Fibroblast of skin of left quadriceps (primary cell): ENCODE measurements at places on chromosomes 11 and 22.
A peak's percentile ranks its signal among the peaks of the same experiment; 100 is the strongest.

DNA sequence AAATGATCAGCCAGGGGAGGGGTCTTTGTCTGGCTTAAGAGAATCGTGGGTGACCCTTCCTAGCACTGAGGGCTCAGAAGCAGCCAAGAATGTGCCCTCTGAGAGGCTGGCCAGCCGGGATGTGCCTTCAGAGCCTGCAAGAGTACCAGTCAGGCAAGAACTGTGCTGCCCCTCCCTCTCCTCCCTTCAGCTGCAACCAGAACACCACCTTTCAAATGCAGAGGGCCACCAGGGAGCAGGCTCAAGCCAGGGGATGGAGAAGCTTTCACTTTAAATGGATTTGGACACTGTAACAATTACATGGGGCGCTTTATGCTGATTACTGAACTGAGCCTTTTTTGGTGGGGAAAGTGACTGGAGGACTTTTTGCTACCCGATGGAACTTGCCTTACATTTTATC lies 44.9 kb upstream of the TENM4 start:
- no peak for DNase-seq

- no peak for DNase-seq
Measured at GRCh38 chr11:121367001-121367843, 74.7 kb downstream of the SC5D start.

GRCh38 chr11:115993590-115993989 lies 489.4 kb upstream of the CADM1 start:
- DNase-seq: no peak

GRCh38 chr11:27241311-27242122 lies 121.5 kb downstream of the CCDC34 start:
- peak; percentile 89 for DNase-seq

DNA sequence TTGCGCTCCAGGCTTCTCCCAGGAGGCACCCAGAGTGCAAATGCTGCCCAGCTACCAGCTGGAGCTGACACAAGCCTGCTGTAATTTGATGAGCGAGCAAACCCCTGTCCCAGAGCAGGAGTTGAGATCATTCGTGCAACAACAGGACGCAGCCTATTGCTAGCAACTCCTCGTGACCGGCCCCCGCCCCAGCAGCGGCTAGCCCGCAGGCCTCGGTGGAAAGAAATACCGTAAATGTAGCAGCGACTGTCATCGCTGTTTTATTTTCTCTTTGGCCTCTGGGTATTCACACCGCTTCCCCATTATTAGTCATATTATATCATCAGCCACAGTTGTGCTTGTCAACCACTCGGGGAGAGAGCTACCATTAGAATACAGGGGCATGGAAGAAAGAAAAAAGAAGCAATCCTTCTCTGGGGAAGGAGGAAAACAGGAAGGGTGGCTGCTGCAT lies 59.2 kb upstream of the ATXN10 start:
- DNase-seq: peak; percentile 40

- DNase-seq: no peak
Measured at GRCh38 chr11:119759747-119760412, 30.9 kb upstream of the NECTIN1 start.

GRCh38 chr11:65850217-65851082 lies 7.5 kb downstream of the CFL1 start:
- no peak for DNase-seq

DNA sequence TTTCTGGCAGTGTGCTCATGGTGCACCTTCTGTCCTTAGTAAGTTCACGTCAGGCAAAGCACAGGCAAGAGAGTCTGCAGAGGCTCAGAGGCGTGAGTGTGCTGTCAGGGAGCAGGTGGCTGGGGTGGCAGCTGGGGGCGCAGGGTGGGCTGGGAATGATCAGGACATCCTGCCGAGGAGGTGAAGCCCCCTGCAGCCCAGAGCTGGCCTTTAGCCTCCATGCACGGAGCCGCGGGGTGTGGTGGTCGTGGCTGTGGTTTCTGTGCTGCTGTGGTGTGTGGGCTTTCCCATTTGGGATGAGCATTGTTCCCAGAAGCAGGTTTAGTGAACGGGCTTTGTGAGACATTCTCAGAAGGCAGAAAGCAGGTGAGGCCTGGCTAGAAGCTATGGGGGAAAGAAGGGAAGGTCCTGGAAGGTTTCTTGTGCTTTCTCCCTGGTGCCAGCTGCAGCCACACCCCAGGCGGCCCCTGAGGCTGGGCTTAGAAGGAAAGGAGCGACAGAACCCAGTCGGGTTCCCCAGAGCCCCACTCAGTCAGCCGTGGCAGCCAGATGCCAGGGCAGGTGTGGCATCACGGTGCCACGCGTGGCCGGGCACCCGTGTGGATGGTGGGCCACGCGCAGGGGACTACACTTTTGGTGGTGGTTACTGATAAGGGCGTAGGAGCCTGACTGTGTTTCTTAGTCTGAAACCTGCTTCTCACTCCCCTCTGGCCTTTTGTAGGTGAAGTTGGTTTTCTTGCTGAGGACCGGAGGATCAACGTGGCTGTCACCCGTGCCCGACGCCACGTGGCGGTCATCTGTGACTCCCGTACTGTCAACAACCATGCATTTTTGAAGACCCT lies 32.0 kb downstream of the IGHMBP2 start:
- no peak for DNase-seq

DNA sequence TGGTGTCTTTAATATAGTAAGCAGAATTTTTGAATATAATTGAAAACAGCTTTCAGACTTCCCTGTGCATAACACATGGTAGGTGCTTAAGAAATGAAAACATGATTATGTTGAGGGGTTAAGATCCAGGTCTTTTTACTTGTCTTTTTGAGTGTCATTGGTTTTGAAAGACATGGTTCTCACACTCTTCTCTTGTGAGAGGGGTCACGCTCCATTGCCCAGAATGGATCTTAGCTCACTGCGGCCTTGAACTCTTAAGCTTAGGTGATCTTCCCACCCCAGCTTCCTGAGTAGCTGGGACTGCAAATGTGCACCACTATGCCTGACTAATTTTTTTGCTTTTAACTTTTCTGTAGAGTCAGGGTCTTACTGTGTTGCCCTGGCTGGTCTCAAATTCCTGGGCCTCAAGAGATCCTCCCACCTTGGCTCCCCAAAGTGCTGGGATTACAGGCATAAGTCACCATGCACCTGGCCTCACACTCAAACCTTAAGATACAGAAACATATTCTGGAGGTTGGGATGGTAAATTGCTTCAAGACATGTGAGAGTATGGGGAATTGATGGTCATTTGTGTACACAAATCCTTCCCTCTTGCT lies 1.4 kb downstream of the SPCS2 start:
- DNase-seq: no peak

DNA sequence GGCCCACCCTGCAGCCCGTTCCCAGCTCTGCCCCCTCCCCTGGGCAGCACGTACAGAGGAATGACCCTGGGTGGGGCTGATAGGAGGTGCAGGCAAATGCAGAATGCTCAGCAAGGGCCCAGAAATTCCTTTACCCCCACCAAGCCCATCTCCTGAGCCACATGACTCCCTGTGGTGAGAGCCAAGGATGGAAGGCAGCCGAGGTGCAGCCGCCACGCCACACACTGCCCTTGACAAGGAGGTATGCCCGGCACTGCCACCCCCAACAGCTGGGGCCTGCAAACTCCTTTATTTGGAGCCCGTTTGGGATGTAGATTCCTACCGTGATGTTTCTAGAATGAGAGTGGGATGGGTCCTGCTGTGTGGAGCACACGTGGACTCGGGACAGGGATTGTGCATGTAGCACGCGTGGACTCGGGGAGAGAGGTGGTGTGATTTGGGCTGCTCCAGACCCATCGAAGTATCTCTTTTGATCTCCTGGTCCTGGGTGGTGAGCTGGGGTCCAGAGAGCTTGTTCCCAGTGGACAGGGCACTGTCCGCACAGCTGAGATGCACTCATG lies 12.9 kb downstream of the GTSE1 start:
- no peak for DNase-seq

- DNase-seq: no peak
Measured at GRCh38 chr11:14029971-14030920, 67.7 kb downstream of the SPON1 start.

GRCh38 chr11:112563808-112564207 lies 303.1 kb upstream of the PLET1 start:
- DNase-seq: no peak

GRCh38 chr11:34749666-34750659 lies 129.1 kb downstream of the EHF start:
- peak; percentile 62 for DNase-seq

DNA sequence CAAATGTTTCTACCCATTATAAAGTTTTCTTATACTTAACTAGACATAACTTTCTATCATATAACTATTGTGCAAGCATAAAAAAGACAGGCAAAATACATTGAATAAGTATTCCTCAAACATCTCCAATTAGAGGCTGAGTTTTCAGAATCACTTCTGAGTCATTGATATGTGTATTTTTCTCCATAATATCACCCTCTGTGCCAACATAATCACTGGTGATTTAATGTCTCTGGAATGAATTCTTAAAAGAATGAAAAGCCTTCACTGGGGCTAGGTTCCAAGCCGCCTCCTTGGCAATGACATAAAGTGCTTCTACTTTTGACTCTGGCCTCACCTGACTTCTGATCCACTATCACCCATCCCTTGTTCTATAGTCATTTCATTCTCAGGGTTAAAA lies 197.0 kb upstream of the E2F8 start:
- peak; percentile 57 for DNase-seq

- peak; percentile 50 for DNase-seq
Measured at GRCh38 chr11:64723117-64723906, at the start of gene NRXN2. Gene NRXN2 (minus strand): TSS chr11:64723197. CDS start chr11:64713699, 9,498 bp downstream.

DNA sequence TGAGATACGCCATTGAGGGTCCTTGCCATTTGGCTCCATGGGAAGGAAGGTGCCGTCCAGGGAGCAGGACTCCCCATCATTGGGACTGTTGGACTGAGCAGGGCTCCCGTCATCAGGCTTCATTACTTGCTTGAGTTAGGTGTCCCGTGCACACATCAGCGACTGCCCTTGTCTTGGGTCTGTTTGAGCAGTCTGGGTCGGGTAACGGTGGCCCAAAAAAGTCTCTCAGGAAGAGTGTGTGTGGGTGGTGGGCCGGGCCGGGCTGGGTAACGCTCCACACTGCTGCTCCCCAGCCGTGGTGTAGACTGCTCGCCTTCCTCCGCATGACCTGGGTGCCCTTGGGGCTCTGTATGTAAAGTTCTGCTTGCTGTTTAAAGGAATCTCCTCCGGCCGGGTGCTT lies 293.5 kb downstream of the TBC1D22A start:
- no peak for DNase-seq

GRCh38 chr11:36273110-36273509 lies 16.1 kb downstream of the COMMD9 start:
- no peak for DNase-seq

DNA sequence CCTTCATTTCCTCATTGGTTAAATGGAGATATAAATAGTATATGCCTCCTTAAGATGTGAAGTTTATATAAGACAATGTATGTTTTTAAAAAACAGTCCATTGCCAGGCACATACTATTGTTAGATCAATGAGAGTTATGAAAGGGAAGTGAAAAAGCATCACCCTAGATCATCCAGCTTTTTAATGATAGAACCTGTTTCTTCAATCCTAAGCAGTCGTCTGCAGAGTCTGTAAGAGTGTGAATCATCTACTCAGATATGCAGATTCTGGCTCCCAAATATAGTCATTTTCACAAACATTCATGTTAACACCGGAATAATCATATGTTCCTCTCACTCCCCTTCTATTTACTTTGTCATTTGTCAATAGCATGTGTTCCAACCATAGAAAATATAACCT lies 65.3 kb upstream of the SLN start:
- no peak for DNase-seq

DNA sequence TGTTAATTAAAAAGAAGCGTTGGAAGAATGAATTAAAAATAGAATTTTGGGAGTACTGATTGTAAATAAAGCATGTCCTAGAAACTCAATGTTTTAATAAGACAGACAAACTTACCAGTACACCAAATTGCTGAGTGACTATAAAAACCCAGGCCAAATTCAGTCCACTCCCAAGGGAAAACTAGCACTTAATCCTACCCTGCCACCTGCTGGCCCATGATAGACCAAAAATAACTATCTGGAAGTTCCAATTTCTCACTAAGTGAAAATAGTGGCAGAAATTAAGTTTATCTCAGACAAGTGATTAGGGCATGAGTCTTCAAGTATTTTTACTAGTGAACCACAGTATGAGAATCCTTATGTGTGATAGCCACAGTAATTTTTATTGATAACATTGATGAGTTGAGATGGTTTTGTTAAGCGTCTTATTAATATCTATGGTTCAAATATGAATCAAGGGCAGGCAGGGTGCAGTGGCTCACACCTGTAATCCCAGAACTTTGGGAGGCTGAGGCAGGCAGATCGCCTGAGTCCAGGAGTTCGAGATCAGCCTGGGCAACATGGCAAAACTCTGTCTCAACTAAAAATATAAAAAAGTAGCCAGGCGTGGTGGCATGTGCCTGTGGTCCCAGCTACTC lies 9.8 kb upstream of the DDX10 start:
- no peak for DNase-seq
